CD4-positive, alpha-beta T cell treated with Interleukin-17A for 4 hours (primary cell): ENCODE measurements at places on chromosomes 7 and 10.

DNA sequence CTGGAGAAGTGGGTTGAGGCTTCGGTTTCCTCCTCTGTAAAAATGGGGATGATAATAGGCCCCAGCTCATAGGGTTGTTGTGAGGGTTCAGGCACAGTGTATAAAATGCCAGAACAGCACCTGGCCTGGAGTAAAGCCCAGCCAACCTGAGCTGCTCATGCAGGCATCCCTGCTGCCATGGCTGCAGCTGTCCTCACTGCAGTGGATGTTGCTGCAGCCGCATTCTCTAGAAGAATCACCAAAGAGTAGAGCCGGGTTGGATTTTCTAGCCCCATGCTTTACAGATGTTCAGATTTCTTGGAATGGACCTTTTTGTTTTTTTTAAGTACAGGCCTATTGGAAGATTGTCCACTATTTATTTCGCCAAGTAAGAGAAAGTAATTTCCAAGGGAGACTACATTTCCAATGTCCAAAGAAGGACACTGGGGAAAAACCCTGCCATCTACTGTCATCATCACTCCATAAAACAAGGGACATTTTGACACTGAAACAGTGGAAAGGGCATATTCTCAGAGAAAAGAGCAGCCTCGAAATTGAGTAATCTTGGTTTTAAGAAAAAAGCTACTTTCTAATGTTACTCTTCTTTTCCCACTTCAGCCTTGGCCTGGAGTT, 147.5 kb upstream of the TCF7L2 start:
- DNase-seq: no peak

DNA sequence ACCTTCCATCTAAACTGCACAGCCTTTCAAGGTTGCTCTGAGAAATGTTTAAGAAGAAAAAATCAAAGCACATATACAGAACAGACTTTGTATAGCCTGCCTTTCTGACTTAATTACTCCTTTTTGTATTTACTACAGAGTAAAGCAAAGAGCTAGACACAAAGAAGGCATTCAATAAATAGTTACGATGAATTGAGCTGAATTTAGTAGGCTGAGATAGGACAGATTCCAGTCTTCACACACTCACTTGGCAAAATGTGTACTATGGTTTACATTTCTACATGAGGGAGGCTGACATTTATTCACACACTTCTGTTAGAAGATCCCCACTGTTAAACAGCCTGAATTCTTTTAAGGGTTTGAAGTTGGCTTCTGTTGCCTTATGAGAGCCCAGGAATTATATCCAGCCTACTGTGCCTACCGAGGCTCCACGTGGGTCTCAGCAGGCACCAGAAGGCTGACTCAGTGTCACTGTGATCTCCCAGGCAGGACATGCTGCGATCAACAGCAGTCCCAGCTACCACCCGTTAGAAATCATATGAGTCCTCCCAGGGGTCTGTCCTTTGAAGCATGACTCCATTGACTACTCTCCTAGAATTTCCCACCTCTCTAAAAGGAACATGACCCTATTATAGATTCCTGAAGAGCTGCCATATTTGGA, 24.5 kb upstream of the SLC25A13 start:
- no peak for DNase-seq

- no peak for DNase-seq
Measured at GRCh38 chr7:20647036-20647435, 31.6 kb downstream of the ABCB5 start.

- DNase-seq: no peak
Measured at GRCh38 chr10:62617652-62618051, 186.9 kb upstream of the ADO start.

- DNase-seq: peak; percentile 2
Measured at GRCh38 chr10:132570771-132571649, 33.4 kb downstream of the INPP5A start.

- no peak for DNase-seq
Measured at GRCh38 chr10:773562-774161, 84.2 kb upstream of the DIP2C start.
